Endothelial cell (in vitro differentiated cells): ENCODE measurements at places on chromosomes 6 and 20. TPM values are rescaled to one million over a fixed set of nuclear protein-coding genes. Genes with fewer than 3 reads are reported as not detected.
A peak's percentile ranks its signal among the peaks of the same experiment; 100 is the strongest.

DNA sequence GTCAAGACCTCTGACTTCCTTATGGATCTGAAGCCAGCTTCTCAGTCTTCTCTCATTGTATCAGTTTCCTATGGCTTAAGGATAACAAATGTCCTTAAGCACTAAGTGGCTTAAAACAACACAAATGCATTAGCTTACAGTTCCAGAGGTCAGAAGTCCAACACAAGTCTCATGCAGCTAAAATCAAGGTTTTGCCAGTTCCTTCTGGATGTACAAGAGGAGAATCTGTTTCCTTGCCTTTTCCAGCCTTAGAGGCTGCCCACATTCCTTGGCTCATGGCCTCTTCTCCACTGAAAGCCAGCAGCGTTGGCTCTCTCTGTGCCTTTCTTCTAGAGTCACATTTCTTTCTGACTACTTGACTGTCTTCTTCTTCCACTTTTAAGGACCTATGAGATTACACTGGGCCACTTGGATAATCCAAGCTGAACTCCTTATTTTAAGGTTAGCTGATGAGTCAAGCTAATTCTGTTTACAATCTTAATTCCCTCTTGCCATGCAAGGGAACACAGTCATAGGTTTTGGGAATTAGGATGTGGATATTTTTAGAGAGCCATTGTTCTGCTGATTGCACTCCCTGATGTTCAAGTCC, 179.0 kb downstream of the BCAS1 start:
- DNase-seq, result no peak

DNA sequence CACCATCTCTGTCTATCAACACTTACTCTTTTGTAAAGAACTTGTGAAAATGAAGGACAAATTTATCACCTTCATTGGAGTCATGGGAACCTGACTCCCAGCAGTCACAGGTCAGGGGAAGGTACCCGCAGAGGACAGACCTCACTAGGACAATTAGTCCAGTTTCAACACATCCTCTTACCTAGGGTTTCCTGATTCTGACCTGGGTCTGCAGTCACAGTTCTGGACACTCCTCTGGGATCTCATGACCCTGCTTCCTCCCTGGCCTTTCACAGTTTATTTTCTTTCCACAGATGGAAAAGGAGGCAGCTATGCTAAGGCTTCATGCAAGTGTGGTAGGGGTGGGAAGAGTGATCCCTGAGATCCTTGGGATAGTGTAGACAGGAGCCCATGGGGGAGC, 15.7 kb downstream of the HLA-A start:
- DNase-seq, result no peak

- no peak for DNase-seq
Observed at GRCh38 chr20:19944772-19945459, 72.2 kb upstream of the NAA20 start.

GRCh38 chr6:44254191-44255104, 2.9 kb downstream of the SLC35B2 start:
- no peak for DNase-seq

- peak; percentile 74 for DNase-seq
Observed at GRCh38 chr6:16761471-16762267, 409 bp upstream of the ATXN1 start.

GRCh38 chr6:40183902-40184301, 249.6 kb upstream of the MOCS1 start:
- DNase-seq, result no peak

- no peak for DNase-seq
Observed at GRCh38 chr6:14727494-14728395, 518.1 kb upstream of the JARID2 start.

DNA sequence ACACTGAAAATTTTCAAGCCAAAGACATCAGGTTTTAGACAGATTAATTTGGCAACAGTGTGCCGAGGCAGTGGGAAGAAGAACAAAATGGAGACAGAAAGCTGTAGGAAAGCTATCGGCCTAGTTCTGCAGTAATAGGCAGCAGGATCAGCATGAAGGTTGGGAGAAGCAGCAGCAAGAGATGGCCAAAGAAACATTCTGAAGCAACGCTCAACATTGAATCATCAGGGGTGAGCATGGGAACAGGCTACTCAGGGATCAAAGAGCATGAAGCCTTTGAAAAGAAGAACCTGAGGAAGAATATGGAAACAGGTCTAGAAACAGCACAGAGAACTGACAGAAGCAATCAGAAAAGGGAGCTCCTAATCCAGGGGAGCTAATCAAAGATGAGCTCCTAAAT, 7.1 kb upstream of the DST start:
- no peak for DNase-seq

GRCh38 chr20:35972462-35972861, 4.1 kb downstream of the CNBD2 start:
- no peak for DNase-seq

DNA sequence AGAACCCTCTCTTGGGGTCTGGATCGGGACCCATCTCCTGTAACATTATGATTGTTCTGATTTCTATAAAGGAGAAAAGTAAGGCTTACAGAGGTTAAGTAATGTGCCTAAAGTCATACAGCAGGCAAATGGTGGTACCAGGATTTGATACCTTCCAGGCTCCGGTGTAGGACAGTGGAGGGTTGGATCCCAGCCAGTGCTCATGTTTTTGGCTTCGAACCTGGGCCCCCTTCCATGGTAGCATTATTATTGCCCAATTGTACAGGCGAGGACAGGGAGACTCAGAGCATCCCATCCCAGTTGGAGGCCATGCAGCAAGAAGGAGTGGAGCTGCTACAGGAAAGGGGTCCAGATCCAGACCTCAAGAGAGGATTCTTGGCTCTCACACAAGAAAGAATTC, 202.7 kb downstream of the TFAP2C start:
- no peak for DNase-seq

DNA sequence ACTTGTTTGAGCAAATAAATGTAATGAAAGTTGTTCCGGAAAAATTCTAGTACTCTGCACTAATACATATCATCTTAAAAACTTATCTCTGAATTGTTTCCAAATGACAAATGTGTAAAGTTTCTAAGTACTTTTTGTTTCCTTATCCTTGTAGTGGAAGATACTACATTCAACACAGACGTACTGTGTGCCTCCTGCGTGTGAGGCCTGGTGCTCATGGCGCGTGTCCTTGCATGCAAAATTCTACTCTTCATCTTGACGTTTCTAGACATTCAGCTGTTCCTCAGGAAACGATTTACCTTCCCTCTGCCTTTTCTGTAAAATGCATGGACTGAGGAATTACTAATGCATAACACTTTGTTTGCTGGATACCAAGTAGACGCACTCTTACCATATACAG, 11.5 kb downstream of the DLL1 start:
- no peak for DNase-seq

- no peak for DNase-seq
Observed at GRCh38 chr20:42020316-42020715, 402.1 kb upstream of the CHD6 start.

DNA sequence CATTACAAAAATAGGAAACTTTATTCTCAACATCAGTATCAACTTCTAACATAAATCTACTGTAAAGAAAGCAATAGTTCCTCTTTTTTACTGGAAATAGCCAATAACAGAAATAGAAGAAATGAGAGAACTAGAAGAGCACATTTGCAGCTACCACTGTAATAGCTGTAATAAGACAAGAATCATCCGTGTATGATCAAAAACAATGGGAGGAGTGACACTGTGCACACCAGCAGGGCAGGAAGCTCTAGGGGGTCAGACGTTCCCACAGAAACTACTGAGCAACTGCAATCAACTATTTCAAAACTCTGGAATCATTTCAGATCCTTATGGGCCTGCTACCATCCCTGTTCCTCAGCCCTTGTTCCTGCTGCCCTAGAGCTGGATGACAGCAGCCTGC, 43.7 kb downstream of the NINL start:
- no peak for DNase-seq

DNA sequence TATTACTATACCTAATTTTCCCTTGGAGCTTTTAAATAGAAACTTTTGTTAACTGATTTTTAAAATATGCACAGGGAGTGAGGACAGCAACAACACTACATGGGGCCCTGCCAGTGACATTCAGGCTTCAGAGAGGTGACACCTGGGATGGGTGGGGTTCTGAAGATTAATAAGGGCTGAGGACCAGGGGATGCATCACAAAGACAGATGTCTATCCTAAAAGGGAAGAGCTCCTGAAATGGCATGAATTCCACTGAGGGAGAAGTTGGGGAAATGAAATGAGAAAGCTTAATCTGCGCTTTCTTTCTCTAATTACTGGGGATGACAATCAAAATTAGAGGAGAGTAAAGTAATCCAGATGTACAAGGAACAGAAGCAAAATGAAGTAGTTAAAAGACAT, 162.8 kb downstream of the BTBD9 start:
- no peak for DNase-seq

DNA sequence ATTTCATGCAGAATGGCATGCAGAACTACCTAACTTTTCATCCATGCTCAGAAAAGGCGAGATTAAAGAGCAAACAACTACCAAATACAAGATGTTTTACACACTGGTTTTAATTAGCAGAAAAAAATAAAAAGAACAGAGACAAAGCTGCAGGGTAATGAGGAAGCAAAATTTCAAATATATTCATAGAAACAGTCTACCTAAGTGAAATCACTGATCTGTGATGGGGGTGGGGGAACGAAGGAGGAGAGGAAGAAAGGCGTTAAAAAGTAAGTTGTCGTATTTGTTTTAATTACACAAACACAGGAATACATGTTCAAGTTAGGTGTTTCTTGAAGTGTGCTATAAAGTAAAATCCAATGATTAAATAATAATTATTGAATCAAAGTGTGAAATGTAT, 42.1 kb downstream of the MAP3K7 start:
- no peak for DNase-seq

GRCh38 chr6:38110481-38110971, 291.0 kb downstream of the ZFAND3 start:
- no peak for DNase-seq

- no peak for DNase-seq
Observed at GRCh38 chr6:110828396-110828795, 13.1 kb upstream of the CDK19 start.

DNA sequence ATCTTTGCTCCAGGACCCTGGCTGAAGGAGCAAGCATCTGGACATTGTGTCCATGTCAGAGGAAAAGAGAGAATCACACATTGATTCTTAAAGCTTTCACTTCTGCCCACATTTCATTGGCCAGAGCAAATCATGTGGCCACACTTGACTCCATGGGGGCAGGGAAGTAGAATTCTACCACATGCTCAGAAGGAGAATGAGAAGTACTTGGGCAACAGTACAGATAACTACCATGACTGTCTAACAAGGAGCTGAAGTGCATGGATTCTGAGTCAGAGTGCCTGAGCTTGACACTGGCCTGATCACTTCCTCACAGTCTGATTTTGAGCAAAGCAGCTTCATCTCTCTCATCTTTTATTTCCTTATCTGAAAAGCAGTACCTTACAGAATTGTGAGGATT, 38.6 kb downstream of the GHRH start:
- DNase-seq, result no peak

DNA sequence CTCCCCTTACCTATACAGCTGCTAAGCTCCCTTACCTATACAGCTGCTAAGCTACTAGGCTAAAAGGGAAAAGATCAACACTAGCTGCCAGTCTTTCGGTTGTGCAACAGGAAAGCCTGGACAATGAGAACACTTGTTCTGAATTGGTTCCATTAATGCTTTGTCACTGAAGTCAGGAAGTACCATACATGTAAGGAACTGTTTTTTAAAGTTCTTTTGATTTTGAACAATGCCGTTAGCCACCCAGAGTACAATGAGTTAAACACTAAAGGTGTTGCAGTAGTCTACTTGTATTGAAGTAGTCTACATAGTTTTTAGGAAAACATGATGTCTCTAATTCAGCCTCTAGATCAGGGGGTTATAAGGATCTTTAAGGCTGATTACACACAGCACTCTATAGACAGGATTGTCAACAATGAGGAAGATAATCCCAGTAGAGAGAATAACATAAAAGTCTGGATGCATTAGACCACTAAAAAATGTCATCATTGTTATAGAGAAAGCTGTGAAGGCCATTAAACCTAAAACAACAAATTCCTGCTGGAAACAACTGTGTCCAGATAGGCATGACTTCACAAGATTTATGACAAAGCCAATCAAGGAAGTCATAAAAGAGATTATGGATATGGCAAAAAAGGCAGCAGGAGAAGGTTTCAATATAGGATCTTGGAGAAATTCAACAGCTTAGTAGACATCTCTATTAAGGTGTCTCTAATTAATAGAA, 306.3 kb downstream of the PHF3 start:
- DNase-seq, result peak; percentile 6

Gene IFT52
- 49.0 TPM for total RNA-seq

Gene BPIFB1
- not detected for total RNA-seq

Gene SLC52A3
- total RNA-seq, result 2.9 TPM

Gene QKI
- 326 TPM for total RNA-seq

Gene PGBD1
- 9.7 TPM for total RNA-seq

Gene DDO
- not detected for total RNA-seq

Gene MPIG6B
- total RNA-seq, result not detected

Gene ADGRF5
- 250 TPM for total RNA-seq
